Hepatocyte (in vitro differentiated cells): ENCODE measurements at places on chromosomes 13 and 19.

DNA sequence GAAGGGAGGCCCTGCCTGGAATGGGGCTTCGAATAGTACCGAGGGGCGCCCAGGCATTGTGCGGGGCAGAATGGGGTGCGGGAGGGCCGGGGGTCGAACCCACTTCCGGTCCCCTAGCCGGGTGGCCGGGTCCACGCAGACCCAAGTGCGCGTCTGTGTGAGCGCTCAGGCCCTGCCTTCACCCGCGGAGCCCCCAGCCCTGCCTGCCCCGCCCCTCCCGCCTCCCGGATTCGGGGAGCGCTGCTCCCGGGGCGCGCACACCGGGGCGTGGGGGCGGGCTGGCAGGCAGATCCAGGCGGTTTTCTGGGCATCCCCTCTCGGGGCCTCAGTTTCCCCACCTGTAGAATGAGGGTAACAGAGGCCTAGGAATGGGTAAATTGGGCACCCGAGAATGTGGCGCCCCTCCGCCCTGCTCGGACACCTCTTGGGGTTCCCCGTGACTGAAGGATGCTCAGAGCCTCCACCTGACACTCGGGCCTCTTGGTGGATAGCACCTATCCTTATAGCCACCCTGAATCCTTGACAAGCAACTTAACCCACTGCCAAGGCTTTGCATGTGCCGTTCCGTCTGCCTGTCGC lies 682 bp downstream of the PIK3R2 start:
- DNase-seq: peak; percentile 55

GRCh38 chr13:43057653-43058317 lies 34.4 kb downstream of the DNAJC15 start:
- DNase-seq: no peak

GRCh38 chr13:24127116-24127631 lies 33.3 kb upstream of the SPATA13 start:
- peak; percentile 66 for DNase-seq

DNA sequence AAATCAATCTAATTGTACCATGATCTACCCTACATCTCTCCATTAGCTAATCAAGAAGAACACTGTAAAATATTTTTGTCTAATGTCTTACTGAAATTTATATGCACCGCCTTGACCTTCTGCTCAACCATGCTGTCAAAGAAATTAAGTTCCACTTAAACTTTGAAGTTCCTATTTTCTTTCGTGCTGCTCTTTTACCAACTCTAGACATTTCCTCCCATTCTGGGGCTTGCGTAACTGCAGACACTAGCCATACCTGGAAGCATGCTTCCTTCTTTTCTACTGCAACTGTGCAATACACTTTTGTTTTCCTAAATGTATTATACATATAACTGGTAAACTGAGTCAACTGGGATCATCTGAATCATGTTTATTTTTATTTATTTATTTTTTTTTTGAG lies 8.5 kb upstream of the UBE2L5 start:
- DNase-seq: no peak

DNA sequence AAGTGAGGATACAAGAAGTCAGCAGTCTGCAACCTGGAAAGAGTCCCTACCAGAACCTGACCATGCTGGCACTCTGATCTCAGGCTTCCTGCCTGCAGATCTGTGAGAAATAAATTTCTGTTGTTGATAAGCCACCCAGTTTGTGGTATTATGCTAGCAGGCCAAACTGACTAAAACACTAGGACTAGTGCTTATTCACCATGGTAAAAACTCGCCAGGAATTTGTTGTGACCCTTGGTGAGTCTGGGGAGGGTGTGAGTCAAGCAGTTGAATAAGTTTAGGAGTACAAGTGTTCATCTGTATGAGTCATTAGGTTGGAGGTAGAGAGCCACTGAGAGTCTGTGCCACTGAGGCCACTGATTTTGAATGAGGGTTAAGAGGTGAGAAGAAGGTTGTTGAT lies 3.6 kb downstream of the ZIK1 start:
- no peak for DNase-seq

- DNase-seq: no peak
Observed at GRCh38 chr13:42946927-42947326, 45.1 kb downstream of the EPSTI1 start.

- DNase-seq: no peak
Observed at GRCh38 chr19:43420954-43421353, 6.3 kb downstream of the TEX101 start.

- DNase-seq: no peak
Observed at GRCh38 chr19:4018775-4019504, 11.4 kb downstream of the PIAS4 start.

GRCh38 chr19:53086949-53087348 lies 16.3 kb downstream of the ZNF160 start:
- DNase-seq: no peak

DNA sequence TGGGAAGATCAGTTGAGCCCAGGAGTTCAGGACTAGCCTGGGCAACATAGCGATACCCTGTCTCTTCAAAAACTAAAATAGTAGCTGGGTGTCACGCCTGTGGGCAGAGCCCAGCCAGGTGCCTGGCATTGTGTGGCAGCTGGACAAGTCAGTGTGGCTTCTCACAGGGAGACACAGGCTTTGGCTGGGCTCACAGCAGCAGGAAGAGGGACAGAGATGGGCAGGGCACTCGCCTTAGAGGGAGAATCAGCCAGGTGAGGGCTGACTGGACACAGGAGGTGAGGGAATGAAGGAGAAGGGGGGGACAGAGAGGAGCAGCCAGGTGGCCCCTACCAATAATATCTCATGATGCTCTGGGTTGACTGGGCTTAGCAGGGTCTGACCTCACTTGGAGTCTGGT lies 3.3 kb downstream of the FAM32A start:
- no peak for DNase-seq

- no peak for DNase-seq
Observed at GRCh38 chr19:41861116-41861768, 1.2 kb downstream of the RPS19 start.

GRCh38 chr19:33690378-33691029 lies 68.8 kb downstream of the CHST8 start:
- DNase-seq: no peak

- no peak for DNase-seq
Observed at GRCh38 chr19:30086916-30087315, 144.9 kb downstream of the URI1 start.

GRCh38 chr19:35202722-35203688 lies 25.5 kb downstream of the FAM187B start:
- no peak for DNase-seq

GRCh38 chr13:75151081-75151643 lies 330.8 kb downstream of the TBC1D4 start:
- DNase-seq: no peak

GRCh38 chr19:28883241-28883693 lies 329.7 kb downstream of the UQCRFS1 start:
- no peak for DNase-seq

DNA sequence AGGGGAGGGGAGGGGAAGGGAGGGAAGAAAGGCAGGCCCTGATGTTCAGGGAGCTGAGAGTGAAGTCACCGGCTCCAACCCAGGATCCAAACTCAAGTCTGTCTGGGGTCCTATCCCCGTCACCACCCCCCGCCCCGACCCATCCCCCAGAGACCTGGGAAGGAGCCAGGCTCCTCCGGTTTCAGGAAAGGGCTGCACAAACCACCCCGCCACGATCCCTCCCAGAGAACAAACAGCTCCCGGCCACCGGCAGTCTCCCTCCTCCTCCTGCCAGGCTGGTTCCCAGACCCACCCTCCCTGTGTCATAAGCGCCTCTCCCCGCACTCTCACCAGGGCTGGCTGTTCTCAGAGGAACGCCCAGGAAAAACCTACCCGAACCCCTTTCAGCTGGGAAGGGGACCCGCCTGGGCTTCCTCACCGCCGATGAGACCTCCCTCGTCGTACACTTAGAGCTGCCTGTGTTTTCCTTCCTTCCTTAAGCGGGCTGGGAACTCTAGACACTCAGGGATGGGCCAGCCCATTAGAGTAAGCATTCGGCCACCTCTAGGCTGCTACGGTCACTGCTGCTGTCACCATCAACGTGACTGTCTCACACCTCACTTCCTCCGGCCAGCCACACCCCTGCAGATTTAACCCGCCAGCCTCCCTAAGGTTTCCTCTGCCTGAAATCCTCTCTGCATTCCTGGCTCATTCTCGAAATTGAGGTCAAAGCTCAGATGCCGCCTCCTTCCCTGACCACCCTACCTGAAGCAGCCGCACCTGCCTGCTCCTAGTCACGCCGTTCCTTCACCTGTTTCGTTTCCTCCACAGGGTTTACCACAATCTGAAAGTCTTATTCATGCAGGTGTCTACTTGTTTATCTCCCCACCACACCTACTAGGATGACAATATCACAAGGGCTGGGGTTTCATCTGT lies 6.3 kb upstream of the RDH13 start:
- peak; percentile 82 for DNase-seq

GRCh38 chr13:43878892-43879754 lies at the start of gene CCDC122:
Gene CCDC122 (minus strand): TSS chr13:43879740. CDS start chr13:43869376, 10,364 bp downstream.
- DNase-seq: peak; percentile 94

GRCh38 chr19:55675661-55676354 lies 782 bp downstream of the EPN1 start:
- no peak for DNase-seq

GRCh38 chr19:3682741-3683404 lies 17.4 kb downstream of the PIP5K1C start:
- DNase-seq: peak; percentile 63

DNA sequence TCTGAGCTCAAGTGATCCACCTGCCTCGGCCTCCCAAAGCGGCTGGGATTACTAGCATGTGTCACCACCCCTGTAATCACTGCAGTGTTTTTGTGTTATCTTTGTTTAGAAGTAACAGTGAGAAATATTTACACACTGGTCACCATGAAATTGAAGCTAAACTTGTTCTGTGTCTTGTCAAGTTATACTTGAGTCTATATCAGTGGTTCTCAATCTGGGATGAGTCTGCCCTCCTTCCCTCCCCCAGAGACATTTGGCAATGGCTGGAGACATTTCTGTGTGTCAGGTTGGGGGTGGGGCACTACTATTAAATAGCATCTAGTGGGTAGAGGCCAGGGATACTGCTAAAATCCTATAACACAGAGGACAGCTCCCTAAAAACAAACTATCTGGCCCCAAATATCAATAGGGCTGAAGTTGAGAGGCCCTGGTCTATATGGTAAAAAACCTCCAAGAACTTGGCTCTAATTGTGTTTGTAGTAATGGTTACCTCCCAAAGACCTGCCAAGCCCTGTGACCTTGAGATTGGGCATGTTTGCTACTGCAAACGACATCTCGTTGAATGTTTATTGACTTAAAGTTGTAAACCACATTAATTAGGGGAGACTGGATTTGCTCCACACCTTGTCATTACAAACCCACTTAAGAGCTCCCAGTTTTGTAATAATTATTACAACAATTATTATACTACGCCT lies 6.9 kb downstream of the CTU1 start:
- no peak for DNase-seq

DNA sequence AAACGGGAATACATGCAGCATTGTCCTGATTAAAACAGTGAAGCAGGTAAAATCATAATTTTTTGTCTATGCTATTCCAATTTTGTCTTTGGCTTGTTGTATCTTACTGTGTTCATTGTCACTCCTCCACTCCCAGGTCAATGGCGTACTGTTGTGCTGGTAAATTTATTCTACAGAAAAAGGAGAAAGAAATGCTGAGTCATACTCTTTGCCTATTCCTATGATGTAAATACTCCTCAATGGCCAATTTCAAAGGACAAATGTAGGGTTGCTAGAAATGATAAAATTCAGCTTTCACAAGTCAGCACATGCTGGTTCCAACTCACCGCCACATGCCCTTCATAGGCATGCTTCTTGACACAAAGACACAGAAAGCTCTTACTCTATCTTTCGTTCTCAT lies 694.4 kb upstream of the PCDH20 start:
- no peak for DNase-seq

- no peak for DNase-seq
Observed at GRCh38 chr13:24473686-24474085, 38.9 kb downstream of the PARP4 start.

DNA sequence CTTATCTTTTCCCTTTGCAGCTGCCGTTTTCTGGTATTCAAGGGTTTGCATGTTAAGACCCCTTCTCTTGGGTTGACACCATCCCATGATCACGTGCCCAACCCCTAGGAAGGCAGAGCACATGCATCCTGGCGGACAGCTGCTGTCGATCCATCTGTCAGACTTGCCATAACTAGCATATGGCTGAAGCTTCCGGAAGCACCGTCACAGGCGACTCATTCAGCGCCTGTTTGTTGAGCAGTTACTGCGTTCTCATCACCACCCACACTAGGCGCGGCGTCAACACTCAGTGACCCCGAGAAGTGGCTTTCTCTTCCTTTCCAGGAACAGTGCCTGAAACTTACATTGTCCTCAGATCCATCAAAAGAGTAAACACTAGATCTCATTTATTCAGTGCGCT lies 93.6 kb downstream of the SOX1 start:
- no peak for DNase-seq

DNA sequence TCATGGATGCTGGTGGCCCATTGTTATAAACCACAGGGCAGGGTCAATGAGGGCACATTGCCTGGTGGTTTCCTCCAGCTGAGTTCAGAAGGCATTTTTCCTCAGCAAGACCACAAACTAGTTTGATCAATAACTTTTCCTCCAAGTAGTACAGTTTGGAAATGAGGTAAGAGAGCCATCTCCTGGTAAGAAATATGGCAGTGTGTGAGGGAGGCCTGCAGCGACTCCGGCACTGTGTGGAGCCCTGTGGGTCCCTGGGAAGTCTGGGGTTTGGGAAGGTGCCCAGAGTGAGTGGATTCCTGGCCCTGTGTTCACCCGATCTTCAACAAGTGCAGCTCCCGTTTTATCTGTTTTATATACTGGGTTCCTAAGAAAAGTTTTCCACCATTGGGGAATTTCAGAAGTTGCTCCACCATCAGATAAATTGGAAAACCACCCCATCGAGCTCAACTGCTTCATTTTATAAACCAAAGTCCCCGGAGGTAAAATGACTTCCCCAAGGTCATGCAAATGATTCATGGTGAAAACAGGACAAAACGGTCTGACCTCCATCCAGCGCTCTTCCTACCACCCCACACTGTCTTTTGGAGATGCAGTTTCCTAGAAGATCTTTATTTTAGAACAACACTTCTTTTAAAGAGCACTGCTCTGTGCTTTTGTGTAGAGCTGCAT lies 148.4 kb downstream of the KATNAL1 start:
- DNase-seq: no peak

DNA sequence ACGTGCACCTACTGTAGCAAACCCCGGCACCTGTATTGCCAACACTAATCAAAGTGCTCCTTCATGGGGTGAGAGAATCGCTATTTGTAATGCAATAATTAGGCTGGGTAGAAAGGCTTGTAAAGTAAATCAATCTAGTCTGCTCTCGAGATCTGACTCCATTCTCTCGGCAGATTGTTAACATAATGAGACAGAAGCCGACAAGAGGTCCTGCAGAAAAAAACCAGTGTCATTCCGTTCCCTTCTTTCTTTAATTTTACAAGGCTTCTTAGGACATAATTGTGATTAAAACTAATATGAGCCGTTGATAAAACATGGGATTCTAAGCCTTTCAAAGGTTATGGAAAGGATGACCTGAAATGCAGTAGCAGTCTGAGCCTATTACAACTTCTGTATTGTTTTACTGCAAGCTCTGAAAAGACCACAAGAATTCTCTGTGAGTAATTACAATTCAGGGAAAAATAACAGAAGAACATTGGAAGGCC lies 530.0 kb downstream of the PCDH9 start:
- no peak for DNase-seq

- no peak for DNase-seq
Observed at GRCh38 chr13:74450964-74451363, 316.8 kb upstream of the KLF12 start.
